ENCODE measurements at places on chromosomes 6 and 20.

GRCh38 chr6:147204060-147204785 lies at the start of gene STXBP5:
STXBP5 (plus strand) TSS chr6:147204417; CDS start chr6:147204533, 116 bp downstream.
- no peak for DNase-seq

- DNase-seq, result no peak
Observed at GRCh38 chr6:72390548-72390947, 231.3 kb upstream of the KCNQ5 start.

GRCh38 chr20:31740208-31740607 lies 1.1 kb downstream of the TPX2 start:
- DNase-seq, result no peak

GRCh38 chr20:50510706-50511542 lies 741 bp downstream of the PTPN1 start:
- DNase-seq, result no peak

- no peak for DNase-seq
Observed at GRCh38 chr6:128847431-128848210, 35.3 kb upstream of the LAMA2 start.

GRCh38 chr6:44569931-44570385 lies 182.5 kb downstream of the CDC5L start:
- no peak for DNase-seq

GRCh38 chr20:47156301-47157137 lies 200.0 kb downstream of the ZMYND8 start:
- no peak for DNase-seq

GRCh38 chr20:53911301-53911700 lies 159.1 kb downstream of the BCAS1 start:
- DNase-seq, result no peak

- no peak for DNase-seq
Observed at GRCh38 chr6:33779290-33779689, 9.6 kb downstream of the LEMD2 start.

- DNase-seq, result no peak
Observed at GRCh38 chr6:121453191-121453590, 17.7 kb downstream of the GJA1 start.

GRCh38 chr20:59778615-59779200 lies 154.7 kb downstream of the SYCP2 start:
- no peak for DNase-seq

DNA sequence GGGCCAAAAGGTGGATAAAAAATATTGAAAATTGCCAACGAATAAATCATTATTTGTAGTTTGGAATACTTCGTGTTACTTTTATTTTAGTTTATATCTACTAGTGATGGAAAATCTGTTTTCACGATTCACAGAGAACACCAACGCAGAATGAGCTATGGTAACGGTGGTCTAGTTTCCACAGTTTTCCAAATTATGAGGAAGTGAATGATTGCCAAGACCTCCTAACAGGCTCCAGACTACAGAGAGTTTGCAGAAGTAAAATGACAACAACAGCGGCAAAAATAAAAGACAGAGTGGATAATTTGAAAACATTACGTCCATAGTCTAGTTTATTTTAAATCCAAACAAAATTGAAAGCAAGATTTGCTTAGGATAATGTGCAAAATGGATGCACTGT lies 57.0 kb upstream of the AIG1 start:
- no peak for DNase-seq

GRCh38 chr20:9154464-9155024 lies 85.7 kb downstream of the PLCB4 start:
- DNase-seq, result no peak

DNA sequence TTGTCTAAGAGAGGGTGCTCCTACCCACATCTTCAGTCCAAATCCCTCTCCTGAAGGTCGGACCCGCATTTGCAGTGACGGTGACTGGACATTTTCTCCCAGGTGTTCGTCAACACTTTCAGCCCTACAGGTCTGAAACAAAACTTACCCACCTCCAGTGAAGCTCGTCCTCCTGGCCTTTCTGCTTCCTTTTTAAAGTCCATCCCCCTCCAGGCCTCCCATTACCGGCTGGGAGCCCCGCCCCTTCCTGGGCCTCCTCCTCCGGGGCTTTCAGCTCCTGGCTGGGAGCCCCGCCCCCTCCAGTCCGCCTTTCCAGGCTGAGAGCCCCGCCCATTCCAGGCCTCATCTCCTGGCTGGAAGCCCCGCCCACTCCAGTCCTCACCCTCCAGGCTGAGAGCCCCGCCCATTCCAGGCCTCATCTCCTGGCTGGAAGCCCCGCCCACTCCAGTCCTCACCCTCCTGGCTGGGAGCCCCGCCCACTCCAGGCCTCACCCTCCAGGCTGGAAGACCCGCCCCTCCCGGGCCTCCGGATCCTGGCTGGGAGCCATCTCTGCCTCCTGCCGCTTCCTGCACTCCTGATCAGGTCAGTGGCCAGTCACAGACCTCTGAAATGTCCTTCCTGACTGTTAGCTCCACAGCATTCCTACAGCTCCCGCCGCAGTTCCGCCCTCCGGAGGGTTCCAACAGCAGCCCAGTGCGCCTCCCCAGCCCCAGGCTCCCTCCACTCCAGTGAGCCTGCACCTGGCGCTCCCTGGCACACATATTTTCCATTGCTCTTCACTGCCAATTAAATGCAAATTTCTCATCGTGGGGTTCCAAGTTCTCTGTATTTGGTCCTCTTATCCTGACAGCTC lies 98.5 kb downstream of the LY86 start:
- no peak for DNase-seq

DNA sequence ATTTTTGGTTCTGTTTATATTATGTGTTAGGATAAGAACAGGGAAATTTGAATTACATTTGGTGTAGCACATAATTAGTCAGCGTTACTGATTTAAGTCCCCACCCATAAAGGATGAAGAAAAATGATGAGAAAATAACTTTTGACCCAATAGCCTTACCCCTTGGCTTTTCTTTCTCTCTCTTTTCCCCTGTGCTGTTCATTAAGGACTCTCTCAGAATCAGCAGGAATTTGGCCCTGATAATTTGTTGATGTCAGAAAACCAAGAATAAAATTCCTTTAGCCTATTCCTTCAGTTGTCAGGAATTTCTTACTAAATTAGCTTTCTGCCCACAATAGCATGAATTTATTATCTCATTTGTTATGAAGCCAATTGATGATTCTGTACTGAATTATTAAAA lies 18.5 kb downstream of the PLCB1 start:
- no peak for DNase-seq

DNA sequence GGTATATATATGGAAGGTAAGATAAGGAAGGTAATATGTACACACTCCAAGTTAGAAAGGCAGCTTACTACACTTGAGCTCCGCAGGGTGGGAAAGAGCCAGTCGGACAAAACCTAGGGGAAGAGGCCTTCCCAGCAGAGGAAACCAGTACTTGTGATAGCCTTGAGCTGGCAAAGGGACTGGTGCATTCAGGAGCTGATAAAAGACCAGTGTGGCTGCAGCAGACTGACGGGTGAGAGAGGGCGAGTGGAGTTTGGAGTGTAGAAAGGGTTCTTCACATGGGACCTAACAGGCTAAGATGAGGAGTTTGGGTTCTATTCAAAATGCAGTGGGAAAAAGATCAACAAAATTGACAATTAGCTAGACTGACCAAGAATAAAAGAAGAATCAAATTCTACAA lies 49.3 kb upstream of the KIF13A start:
- DNase-seq, result no peak

- peak; percentile 16 for DNase-seq
Observed at GRCh38 chr6:33018904-33019303, 9.5 kb upstream of the HLA-DOA start.

GRCh38 chr20:49447946-49448809 lies 34.3 kb downstream of the KCNB1 start:
- no peak for DNase-seq

DNA sequence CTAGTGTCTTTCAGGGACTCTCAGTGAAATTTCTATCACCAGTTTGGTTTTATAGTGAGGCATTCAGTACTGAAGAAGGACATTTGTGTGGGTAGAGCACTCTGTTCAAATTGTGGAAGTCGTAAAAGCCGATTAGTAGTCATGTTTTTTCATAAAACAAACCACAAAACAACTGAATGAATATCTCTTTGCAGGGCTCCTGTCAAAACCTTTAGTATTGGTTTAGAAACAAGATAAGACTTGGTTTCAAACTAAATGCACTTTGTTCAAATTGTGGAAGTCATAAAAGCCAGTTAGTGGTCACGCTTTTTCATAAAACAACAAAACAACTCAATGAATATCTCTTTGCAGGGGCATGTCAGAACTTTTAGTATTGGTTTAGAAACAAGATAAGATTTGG lies 23.8 kb downstream of the ADGRF4 start:
- DNase-seq, result no peak

DNA sequence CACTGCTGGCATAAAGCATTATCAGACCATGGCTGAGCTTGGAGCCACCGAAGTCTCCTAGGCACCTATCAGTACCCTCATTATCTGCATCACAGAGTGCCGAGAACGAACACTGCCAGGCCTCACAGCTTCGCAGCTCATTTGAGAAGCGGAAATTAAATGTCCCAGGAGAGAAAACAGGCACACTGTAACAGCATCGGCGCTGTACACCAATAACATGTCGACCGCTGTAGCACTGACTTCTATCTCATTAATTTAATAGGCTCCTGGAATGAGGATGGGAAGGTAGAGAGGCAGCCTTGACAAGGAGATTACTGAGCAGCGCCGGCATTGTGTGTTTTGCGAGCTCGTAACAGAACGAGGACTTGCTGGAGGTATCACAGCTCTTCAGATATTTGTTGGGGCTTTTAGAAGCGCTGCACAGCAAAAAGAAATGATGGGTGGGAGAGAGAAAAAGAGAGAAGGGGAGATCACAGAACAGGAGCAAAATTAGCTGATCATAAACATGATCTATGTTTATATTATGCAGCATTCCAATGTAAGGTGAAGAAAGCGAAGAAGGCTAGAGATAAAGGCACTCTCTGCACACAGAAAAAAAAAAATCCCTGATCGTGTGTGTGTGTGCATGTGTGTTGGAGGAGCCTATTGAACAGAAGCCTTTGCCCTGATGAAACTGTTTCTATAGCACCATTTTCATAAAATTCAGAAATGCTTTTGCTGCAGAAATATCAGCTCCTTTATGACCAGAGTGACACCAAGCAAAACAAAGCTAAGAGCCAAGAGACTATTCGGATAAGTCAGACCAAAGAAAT lies 29.2 kb downstream of the ID4 start:
- DNase-seq, result no peak

DNA sequence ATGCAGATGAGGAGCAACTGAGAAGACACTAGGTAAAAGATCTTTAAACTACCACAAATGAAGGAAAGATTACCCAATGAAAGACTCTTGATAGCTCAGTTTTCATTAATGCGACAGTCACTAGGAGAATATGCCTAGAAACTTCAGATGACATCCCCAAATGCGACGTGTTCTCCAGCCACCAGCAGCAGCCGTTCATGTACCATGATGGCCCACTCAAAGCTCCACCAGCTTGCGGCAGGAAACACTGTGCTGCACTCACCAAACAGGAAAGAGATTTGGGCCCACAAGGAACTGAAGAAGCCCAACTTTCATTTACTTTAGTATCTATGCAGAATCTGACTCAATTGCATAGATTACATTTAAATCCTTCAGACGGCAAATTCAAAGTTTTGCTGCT lies 7.5 kb downstream of the DIDO1 start:
- DNase-seq, result no peak

DNA sequence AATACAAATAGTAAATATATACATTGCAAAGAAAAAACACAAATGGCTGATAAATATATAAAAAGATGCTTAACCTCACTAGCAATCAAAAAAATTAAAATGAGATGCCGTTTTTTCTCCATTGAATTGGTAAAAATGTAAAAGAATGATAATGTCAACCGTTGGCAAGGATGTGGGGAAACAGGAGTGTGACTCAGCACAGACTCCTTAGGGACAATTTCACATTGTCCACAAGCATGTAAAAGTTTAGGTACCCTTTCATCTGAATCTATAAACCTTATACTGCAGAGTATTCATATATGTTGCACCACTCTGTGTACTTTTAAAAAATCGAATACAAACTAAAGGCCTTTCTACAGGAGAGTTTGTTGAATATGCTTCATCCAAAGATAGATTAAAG lies 143.1 kb upstream of the RREB1 start:
- no peak for DNase-seq

DNA sequence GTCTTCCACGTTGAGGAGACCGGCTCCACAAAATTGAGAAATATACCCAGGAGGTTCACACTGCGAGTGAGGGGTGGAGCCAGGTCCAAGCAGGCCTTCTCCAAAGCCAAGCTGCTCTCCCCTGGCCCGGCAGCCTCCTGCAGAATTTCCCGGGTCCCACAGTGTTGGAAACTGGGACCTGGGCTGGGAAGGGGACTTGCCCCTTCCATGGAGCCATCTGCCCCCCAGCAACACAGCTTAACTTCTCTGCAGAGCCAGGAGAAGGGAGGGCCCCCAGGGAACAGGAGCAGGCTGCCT lies 35.4 kb downstream of the MDFI start:
- no peak for DNase-seq

- DNase-seq, result no peak
Observed at GRCh38 chr6:6466967-6467761, 121.4 kb upstream of the LY86 start.

DNA sequence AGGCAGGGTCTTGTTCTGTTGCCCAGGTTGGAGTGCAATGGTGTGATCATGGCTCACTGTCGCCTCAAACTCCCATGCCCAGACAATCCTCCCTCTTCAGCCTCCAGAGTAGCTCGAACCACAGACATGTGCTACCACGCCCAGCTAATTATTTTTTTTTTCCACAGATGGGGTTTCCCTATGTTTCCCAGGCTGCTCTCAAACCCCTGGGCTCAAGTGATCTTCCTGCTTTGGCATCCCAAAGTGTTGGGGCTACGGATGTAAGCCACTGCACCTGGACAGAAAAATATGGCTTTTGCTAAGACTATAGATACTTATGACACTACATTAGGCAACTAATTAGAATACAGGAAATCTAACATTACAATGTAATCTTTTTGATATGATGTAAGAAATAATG lies 17.9 kb downstream of the RNF24 start:
- DNase-seq, result no peak
